ENCODE measurements at places on chromosomes 12 and 14.

GRCh38 chr12:22733756-22734155 lies 108.8 kb downstream of the ETNK1 start:
- no peak for DNase-seq

DNA sequence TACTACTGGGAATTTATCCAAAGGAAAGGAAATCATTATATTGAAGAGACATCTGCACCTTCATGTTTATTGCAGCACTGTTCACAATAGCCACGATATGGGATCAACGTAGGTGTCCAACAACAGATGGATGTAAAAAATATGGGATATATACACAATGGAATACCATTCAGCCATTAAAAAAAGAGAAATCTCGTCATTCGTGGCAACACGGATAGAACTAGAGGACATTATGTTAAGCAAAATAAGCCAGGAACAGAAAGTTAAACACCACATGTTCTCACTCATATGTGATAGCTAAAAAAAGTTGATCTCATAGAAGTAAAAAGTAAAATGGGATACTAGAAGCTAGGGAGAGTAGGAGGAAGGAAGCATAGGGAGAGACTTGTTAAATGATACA lies 82.9 kb upstream of the CLMN start:
- no peak for DNase-seq

DNA sequence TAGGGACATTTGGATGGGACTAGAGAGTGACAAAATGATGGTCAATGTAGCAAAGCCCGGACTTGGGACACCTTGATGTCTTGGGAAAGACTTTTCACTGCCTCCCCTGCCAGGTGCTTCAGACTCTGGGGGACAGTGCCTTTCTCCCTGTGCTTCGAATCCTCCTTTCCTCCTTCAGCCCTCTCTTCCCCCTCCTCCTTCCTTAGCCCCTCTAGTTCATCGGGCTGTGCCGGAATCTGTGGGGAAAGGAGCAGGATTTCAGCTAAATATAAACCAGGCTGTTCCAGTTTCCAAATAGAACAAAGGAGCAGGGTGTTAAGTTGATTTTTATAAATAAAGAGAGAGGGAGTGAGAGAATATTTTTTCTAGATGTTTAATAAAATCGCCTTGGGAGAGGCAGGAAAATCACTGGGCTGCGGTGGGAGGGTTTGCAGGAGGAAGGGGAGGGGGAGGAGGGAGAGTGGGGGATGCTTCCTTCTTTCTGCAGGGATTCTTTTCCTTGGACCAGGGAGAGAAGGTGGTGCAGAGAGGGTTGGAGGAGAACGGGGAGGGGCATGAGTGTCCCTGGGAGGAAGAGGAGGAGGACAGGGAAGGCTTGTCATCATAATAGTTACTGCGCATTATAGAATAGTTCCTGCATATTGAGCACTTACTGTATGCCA lies 21.3 kb upstream of the CABP1 start:
- no peak for DNase-seq

DNA sequence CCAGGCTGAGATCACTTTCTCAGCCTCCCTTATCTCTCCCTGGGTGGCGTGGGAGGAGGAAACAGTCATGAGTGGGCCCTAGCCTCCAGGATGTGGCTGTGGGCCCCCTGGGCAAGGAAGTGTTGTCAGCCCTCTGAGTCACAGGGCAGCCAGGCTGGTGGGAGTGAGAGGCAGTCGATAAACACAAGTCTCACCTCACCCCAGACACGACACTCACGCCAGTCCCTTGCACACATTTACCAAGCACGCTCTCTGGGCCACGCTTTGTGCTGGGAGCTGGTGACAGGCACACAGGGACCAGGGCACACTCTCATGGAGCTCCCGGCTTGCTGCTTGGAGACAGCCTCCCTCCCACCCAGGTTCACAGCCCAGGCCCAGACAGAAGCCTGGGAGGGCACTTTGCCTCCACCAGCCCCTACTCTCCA lies 1.9 kb upstream of the KRT79 start:
- DNase-seq = no peak

DNA sequence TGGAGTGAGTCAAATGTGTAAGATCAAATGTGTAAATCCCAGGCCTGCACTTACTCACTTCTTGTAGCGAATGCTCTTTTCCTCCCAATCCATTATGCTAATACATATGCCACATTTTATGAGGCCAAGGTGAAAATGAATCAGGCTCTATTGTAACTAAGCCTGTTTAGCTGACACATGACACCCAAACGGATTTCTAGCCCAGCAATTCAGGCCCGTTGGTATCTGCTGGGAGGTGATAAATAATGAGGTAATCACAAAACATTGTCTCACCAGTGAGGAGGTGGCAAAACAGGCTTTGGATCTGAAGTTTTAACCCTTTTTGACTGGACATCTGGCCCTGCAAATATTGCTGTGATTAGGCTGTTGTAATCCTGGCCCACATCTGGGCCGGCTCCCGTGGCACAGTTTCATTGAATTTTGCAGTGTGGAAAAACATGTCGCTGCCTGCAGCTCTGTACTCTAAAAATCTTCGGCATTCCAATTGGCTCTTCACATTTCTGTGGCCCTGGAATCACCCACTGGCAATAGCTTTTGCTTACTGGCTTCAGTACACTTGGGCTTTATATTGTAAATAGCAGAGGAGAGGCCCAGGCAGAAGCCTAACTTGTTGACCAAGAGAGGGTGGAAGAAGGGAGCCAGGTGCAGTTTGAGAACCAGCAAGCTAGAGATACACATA lies 106.1 kb downstream of the PAX9 start:
- DNase-seq = peak; percentile 92

GRCh38 chr12:45582986-45583659 lies 146.4 kb upstream of the ARID2 start:
- DNase-seq = no peak

GRCh38 chr12:3092764-3093163 lies 15.6 kb downstream of the TSPAN9 start:
- DNase-seq = no peak

DNA sequence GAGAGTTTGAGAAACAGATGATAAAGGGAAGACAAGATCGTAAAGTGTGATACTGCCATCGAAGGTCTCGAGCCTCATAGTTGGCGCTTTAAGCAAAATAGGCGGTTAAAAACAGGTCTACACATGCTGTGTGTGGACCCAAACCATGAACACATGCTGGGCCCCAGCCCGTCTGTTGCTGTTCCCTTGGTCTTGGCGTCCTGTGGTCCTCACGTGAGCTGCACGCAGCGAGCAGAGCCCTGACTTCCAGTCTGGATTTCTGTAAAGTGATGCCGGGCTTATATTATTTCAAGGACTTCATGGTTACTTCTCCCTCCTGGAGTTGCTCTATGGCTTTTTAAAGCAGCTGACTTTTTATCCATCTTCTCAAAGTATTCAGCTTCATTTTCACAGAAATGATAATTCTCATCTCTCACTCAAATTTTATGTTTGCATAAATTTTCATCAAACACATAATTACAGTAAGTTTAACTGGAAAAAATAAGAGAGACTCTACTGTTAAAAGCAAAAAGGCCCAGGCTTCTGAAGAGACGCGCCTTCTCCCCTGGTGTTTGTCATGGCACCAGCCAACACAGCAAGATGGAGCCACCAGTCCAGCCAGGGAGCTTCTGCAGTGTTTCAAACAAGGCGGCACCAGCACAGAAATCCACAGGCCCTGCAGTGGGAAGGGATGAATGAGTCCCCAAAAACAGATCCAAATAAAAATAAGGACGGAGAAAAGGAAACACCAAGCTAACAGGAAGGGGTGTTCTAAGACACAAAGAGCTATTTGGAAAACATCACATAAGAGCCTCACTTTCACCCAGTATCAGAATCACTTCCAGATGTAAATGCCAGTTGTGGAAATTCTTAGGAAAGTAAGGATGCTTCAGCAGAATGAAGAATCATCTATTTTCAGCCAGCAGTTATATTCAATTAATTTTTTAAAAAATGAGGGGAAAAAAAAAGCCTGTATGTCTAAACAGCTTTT lies 24.9 kb downstream of the SFSWAP start:
- DNase-seq = no peak

DNA sequence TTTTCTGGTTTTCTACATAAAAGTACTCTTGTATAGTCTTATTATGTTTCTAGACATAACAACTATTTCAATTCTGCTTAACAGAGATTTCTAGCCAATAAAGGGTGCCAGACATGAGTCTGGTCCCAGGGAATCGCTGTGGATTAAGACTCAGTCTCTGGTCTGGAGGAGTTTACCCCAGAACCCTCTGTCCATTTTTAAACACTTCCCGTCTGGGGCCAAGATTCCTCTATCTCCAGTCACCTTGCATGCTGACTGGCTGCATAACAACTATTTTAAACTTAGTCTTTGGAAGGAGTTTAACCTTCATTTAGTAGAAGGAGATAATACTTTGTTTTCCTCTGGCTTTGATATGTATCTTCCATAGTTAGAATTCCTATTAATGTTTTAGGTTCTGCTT lies 163.1 kb upstream of the IFNG-AS1 start:
- DNase-seq = no peak

DNA sequence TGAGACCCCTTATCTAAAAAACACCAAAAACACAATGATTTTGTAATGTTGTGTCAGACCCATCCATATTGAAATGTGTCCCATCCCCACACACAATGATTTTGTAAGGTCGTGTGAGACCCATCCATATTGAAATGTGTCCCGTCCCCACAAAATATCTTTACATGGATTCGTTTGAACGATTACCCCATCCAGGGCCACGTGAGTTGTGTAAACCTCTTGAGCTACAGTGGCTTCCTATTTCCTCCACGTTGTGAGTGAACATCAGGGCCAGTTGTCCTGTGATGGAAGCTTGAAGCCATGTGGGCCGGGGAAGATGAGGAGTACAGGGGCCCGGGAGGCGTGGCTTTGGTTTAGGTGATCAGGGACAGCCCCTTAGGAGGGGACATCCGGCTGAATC lies 27.0 kb upstream of the ULK1 start:
- no peak for DNase-seq

DNA sequence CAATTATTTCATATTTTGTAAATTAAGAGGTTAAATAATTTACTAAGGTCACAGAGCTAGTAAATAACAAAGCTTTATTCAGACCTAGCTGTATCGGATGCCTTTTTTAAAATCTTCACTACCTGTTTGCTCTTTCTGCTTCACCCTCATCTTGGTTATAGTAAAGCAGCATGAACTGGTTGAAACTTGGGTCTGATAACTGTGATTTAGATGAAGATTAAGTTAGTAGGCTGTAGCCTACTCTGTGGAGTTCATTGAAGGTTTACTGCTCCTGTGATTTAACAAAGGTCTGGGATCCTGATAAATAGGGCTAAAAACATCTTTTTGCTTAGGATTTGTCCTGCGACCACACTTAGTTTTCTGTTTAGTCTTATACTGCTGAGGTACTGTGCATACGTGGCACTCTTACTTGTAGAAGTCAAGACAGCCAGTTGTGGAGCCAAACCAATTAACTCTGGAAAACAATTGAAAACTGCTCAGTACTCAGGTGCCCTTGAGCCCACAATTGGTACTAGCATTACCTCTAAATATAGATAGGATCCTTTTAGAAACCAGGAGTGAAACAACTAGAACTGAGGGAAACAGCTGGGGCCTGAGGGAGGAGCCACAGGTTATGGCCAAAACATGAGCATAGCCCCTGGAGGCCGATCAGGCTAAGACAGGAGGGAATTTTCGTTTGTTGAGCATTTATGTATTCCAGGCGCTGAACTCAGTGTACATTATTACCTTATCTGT lies 2.3 kb downstream of the SPATS2 start:
- peak; percentile 64 for DNase-seq

- DNase-seq = no peak
Measured at GRCh38 chr14:95291859-95292542, 27.7 kb downstream of the CLMN start.

GRCh38 chr12:65963862-65964240 lies 139.6 kb downstream of the HMGA2 start:
- no peak for DNase-seq
